ENCODE measurements at places on chromosomes 7 and 10.

DNA sequence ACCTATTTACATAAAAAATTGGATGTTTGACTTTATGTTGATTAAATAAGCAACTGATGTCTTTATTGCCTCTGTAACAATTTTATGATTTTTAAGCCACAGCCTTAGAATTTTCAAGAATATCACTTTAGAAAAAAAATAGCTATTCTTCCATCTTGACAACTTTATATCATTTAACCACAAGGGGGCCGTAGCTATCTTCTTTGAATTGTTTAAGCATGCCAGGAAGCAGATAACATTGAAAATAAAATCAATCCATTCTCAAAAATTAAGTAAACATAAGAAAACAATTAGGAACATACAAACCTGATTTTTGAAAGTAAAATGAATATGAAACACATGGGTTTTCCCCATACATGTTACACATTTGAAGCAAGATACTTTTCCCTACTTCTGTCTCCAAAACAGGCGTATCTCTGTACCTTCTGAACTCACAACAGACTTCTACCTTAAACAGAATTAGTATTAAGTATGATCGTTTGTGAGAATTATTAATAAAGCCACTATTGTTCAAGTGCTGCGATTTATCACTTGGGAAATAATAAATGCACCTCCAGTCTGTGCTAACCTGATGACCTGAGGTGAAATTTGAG is 209.0 kb downstream of the CACNA2D1 start:
- DNase-seq = peak; percentile 66

DNA sequence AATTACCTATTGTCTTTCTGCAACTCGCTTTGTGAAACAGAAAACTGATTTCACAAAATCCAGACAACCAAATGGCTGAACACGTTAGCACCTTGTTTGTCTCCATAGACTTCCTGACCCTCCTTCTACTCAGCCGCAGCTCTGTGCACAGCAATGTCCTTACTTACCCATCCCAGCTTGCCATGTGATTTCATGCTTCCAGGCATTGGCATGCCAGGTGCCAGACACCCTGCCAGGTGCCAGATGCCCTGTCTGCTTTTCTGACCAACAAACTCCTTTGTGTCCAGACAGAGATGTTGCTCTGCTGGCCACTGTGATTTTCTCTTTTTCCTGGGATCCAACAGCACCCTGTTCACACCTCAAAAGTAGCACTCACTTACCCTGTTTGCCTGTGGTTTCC is 16.1 kb upstream of the FAM170B start:
- no peak for DNase-seq

DNA sequence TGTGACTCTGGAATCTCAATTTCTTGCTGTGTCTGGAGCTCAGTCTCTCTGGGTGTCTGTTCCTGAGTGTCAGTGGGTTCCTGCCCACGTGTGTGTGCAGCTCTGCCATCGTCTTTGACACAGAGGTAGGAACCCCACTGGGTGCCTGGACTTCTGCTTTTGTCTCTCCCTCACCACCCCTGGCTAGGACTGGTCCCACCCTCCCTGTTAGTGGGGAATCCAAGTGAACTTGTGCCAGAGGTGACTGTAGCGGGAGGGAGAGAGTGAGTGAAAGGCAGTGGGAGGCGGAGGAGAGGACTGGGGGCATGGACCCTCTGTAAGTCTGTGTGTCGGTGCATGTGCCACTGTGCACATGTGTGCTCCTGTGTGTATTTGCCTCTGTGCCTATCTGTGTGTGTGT is 299.9 kb upstream of the ZMIZ1 start:
- no peak for DNase-seq

GRCh38 chr7:132410385-132410784 is 165.9 kb downstream of the PLXNA4 start:
- peak; percentile 55 for DNase-seq

GRCh38 chr10:57849691-57850357 is 417.9 kb downstream of the IPMK start:
- peak; percentile 9 for DNase-seq

- DNase-seq = no peak
Observed at GRCh38 chr10:119183664-119184412, 5.2 kb upstream of the PRDX3 start.

GRCh38 chr7:296373-296945 is 6.5 kb downstream of the FOXL3 start:
- DNase-seq = no peak

GRCh38 chr7:99748846-99749579 is 14.0 kb upstream of the CYP3A7 start:
- no peak for DNase-seq

GRCh38 chr10:49733866-49734265 is 28.3 kb downstream of the OGDHL start:
- DNase-seq = no peak

DNA sequence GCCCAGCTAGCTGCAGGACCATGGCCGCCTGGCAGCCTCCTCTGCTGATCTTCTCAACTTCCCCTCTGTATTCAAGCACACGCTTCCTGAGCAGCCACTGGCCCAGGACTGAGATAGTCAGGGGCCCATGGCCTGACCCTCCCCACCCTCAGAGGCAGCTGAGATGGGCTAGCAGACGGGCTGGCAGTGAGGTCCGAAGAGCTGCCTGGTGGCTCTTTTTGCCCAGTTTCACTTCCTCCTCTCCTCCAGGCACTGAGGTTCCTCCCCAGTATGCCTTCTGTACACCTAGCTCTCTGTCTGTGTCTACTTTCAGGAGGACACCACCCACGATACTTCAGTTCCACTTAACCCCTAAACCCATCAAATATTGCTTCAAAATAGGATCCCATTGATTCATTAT is 395.6 kb downstream of the TNS3 start:
- no peak for DNase-seq

DNA sequence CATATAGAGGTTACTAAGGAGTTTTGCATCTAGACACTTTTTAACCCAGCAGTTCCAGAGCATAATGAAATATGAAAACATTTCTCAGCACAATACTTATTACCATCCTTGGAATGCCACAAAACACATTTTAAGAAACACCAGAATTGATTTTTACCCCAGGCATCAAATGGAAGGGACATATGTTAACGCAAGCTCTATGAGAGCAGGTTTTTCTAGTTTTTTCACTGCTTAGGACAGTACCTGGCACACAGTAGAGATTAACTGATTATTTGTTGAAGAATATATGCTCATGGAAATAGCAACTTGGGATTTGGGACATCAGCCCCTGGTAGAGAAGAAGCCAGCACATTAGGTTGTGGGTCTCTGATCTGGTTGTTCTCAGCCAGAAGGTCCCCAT is 67.0 kb upstream of the ARID5B start:
- no peak for DNase-seq

DNA sequence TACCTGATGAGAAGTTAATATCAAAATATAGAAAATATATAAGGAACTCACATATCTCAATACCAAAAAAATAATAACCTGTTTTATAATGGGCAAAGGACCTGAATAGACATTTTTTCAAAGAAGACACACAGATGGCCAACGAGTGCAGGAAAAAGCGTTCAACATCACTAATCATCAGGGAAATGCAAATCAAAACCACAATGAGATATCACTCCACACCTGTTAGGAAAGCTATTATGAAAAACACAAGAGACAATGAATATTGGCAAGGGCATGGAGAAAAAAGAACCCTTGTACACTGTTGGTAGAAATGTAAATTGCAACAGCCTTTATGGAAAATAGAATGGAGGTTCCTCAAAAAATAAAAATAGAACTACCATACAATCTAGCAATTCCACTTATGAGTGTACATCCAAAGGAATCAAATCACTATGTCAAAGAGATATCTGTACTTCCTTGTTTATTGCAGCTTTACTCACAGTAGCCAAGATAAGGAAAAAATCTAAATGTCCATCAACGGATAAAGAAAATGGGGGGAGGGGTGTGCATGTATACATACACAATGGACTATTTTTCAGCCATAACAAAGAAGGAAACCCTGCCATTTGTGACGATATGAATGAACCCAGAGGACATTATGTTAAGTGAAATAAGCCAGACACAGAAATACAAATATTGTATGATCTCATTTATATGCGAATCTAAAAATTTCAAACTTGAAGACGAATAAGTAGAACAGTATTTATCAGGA is 3.6 kb upstream of the ALOX5 start:
- no peak for DNase-seq

GRCh38 chr10:98563811-98564210 is 117.1 kb upstream of the HPS1 start:
- DNase-seq = no peak

GRCh38 chr7:27784399-27785053 is 44.6 kb downstream of the TAX1BP1 start:
- DNase-seq = peak; percentile 78

DNA sequence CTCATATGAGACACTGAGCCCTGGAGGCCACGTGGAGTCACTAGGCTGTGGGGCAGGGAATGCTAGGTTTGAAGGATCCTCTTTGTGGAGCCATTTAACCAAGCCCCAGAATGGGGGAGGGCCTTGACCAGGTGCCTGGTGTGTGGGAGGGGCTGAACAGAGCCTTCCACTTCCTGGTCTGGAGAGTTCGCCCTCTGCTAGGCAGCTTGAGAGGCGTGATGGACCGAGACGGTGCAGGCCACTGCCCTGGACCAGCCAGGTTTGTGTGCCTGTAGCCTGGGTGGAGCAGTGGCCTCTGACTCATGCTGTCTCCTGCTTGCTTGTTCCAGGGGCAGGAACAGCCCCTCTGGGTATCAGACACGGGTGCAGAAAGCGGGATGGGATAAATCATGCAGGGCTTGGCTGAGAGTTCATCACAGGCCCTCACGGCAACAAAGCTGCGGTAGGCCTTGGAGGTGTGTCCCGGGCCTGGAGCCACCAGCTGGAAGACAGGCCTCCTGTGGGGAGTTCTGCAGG is 27.4 kb downstream of the ADAMTS14 start:
- peak; percentile 25 for DNase-seq

- DNase-seq = no peak
Observed at GRCh38 chr7:33802600-33802999, 102.7 kb upstream of the BMPER start.

DNA sequence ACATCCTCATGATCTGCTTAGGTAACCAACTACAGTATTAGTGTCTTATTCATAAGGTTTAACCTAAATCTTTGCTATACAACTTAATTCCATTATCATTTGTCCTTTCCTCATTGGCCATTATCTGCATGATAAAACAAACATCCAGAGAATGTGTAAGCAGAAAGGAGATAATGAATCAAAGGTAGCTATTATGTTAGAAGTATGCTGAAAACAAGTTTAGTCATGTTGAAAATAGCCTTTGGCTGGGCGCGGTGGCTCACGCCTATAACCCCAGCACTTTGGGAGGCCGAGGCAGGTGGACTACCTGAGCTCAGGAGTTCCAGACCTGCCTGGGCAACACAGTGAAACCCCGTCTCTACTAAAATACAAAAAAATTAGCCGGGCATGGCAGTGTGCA is 78.2 kb downstream of the NT5C2 start:
- no peak for DNase-seq

DNA sequence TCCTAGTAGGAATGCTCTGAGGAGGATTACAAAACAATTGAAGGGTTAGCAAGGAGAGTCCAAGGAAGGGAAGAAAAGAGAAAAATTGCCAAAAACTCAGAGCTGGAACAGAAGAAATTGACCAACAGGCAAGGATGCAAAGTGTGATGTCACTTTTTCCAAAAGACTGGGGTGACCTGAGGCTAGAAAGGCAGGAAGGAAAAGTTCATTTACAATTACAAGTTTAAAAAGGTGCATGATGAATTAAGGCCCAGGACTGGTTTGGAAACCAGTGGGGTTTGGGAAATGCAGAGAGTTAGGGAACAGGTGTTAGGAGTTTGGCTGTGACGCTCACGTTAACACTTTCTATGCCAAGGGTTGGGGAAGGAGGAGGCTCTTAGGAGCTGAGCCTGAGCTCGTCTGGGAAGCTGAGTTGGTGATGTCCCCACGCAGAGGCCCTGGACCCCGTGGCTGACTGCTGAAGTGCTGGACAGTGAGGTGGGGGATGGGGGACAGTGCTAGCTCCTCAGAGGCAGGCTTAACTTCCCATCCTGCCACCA is 92.6 kb upstream of the PODXL start:
- no peak for DNase-seq

- DNase-seq = no peak
Observed at GRCh38 chr10:32948451-32948850, 9.6 kb downstream of the ITGB1 start.

DNA sequence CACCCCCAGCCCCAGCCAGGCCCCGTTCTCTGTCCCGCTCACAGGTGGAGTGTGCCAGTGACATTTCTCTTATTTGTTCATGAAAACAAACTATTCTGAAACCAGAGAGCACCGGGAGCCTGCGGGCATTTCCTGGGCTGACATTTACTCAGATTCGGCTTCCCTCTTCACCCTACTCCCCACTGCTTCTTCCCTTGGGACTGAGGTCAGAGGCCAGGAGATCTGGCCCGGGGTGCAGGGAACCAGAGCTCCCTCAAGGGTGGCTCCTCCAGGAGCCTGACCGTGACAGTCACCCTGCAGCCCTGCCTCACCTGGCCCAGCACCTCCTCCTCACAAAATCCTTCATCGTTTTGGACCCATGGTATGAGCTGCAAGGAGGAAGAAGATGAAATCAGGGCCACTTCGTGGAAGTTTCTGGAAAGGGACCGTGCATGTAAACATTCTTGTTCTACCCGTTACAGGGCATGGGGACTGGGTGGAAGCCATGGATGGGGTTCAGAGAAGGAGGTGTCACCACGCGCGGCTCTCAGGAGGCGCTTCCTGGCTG is 12.2 kb downstream of the BHLHA15 start:
- no peak for DNase-seq

GRCh38 chr7:81232084-81232799 is 313.4 kb upstream of the SEMA3C start:
- no peak for DNase-seq

- no peak for DNase-seq
Observed at GRCh38 chr10:103648251-103648635, 154.7 kb downstream of the NEURL1 start.

DNA sequence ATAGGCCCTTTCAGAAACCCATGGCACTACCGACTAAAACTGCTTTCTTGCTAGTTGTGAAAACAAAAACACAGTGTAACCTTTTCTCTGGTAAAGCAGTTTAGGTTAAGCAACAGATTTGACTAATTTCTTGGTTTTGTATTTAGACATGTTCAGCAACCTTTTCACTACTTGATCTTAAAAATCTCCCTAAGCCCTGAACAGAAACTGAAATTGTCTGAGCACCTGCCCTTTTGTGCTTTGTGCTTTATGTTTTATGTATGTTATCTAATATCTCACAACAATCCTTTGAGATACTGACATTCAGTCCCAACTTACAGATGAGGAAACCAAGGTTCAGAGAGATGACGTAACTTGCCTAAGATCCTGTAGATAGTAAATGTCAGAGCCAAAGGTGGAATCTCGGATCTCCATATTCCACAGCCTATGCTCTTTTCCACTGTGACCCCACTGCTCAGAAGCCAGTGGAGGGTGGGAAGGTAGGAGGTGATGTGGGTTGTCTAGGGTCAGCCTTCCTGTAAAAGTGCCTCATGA is 146.6 kb downstream of the LCOR start:
- DNase-seq = no peak

GRCh38 chr10:16381083-16381482 is 55.7 kb upstream of the PTER start:
- DNase-seq = peak; percentile 47

DNA sequence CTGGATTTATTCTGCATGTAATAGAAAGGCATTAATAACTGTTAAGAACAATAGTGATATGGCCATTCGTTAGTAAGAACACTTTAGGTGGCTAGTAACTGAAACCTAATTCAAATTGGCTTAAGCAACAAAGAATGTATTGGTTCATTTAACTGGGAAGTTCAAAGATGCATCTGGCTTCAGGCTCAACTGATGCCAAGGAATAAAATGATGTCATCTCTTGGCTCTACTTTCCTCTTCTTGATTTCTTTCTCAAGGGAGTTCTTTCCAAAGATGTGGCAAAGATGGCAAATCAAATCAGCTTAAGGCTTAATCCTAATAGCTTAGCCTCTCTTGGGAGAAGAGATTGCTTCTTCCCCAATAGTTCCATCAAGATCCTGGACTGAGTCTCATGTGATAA is 51.6 kb downstream of the PIK3CG start:
- DNase-seq = peak; percentile 47
